T-helper 17 cell (primary cell): ENCODE measurements at places on chromosomes 4 and X. TPM values are rescaled to one million over a fixed set of nuclear protein-coding genes. Genes with fewer than 3 reads are reported as not detected.

DNA sequence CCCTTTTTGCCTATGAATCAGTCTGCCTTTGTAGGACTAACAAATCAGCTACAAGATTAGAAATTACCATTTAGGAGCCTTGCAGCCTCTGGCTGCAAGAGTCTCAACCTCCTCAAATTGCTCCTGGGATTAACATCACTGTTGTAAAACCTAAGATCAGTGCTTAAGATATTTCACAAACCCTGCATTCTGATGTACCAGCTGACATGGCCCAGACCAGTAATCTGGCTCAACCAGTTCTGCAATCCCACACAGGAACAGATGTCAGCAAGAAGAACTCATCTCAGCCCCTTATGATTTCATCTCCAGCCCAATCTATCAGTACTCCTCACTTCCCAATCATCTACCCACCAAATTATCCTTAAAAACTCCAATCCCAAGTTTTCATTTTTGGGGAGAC lies 32.5 kb upstream of the AADAT start:
- no peak overlapping the region for H3K27ac ChIP-seq
- peaks cover under 1% of the 10 kb centered on the region for H3K27me3 ChIP-seq
- no peak for DNase-seq
- no peak overlapping the region for H3K4me3 ChIP-seq

- no peak overlapping the region for H3K4me3 ChIP-seq
- H3K36me3 ChIP-seq, result no peaks in the 10 kb centered on the region
- no peak for DNase-seq
- no peaks in the 10 kb centered on the region for H3K4me1 ChIP-seq
These were observed 78.0 kb downstream of the ANOS1 start for GRCh38 chrX:8653956-8654355.

VEGFC gene
- 1.8 TPM for total RNA-seq

AMER1 gene
- 3.8 TPM for total RNA-seq

DMRTC1 gene
- not detected for total RNA-seq
